ENCODE measurements at places on chromosomes 5 and 9. TPM values are rescaled to one million over a fixed set of nuclear protein-coding genes. Genes with fewer than 3 reads are reported as not detected.

Gene PLPP7
- 0.54 TPM for total RNA-seq

Gene TLX3
- total RNA-seq, result not detected

Gene PCDHGA5
- 2.0 TPM for total RNA-seq

Gene GADD45G
- not detected for total RNA-seq

Gene DMRT1
- total RNA-seq, result under 0.01 TPM

DNA sequence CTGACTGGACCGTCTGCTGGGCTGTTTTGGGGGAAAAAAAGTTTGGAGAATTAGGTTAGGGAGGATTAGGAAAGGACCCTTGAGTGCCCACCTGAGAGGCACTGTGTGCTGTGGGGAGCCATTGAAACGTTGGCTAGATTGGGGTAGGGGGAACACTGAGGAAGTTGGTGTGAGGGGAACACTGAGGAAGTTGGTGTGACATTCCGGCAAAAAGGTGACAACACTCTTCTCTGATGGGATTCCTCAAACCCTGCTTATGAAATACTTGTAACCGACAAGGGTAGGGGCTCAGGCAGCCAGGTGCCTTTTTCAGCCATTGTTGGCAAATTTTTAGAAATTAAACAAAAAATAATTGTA is 1.0 kb downstream of the CYSTM1 start:
- no peak for DNase-seq

- DNase-seq, result no peak
Observed at GRCh38 chr5:1524799-1525623, 1.3 kb upstream of the LPCAT1 start.

- no peak for DNase-seq
Observed at GRCh38 chr9:114099669-114100270, 678 bp upstream of the KIF12 start.

GRCh38 chr9:89025553-89025952 is 34.3 kb downstream of the S1PR3 start:
- no peak for DNase-seq

GRCh38 chr5:141617682-141618029 is 1.1 kb downstream of the DIAPH1 start:
- DNase-seq, result no peak

Measured in IMR-90 (cell line).